Stimulated activated CD8-positive, alpha-beta memory T cell treated with anti-CD3 and anti-CD28 coated beads, Interleukin-7, amount 100 ng/mL, for 24 hours (primary cell): ENCODE measurements at places on chromosomes 6 and 20.

DNA sequence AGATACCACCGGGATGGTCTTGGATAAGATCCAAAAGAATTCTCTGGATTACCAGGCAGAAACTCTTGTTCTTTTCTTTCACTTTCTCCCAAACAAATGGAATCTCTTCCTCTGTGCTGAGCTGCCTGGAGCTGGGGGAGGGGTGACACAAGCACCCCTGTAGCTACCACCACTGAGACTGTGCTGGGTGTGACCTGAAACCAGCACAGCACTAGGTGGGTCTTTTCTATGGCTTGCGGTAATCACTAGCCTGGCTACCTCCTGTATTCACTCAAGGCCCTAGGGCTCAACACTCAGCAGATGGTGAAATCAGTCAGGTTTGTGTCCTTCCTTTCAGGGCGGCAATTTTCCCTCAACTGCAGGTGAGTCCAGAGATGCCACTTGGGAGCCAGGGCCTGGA is 122.4 kb upstream of the CENPW start:
- DNase-seq: no peak

DNA sequence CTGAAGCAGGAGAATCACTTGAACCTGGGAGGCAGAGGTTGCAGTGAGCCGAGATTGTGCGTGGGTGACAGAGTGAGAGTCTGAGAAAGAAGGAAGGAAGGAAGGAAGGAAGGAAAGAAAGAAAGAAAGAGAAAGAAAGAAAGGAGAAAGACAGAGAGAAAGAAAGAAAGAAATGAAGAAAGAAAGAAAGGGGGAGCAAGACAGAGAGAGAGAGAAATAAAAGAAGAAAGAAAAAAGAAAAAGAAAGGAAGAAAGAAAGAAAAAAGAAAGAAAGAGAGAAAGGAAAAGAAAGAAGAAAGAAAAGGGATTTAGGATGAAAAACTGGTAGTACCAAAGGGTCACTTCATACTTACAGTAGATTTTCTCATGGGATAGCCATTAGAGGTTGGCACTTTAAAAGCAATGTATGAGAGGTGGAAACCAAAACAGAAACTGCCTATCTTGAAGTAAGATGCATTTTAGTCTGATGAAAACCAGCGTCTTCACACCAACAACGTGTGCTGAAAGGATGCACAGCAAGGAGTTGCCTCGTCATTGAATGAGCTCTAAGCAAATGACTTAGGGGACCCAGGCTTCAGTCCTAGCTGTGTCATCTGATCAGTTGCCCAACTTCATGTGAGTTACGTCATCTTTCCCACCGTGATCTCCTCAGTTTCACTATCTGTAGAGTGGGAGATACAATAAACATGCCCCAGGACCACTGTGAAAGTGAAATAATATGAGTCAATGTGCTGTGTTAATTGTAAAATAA is 133.9 kb upstream of the NEDD9 start:
- no peak for DNase-seq

DNA sequence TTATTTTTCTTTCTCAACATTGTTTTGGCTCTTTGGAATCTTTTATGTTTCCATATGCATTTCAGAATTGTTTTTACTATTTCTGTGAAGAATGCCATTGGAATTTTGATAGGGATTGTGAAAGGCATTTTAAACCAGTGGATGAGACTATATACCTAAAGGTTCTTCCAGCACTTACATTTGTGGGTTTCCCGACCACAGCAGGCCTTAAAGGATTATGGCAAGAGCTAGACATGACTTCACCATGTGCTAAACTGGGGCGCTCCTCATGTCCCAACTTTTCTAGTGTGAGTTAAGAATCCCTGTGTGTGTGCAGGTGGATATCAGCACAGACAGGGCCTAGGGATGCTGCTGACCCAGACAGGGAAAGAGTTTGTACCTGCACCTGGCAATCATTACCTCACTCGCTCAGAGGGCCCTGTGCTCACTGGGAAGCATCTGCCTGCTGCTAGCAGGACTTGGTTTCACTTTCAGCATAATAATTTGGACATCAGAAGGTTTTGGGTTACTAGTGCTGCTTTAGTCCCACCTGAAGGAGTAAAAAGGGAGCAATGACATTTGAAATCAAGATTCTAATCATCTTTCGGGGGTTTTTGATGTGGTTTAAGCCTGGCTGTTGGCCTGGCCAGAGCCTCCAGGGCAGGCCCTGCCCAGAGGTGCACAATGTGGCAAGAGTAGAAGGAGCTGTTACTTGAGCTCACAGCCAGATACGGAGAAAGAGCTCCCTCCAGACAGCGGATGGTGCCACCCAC is 137.1 kb downstream of the CDC5L start:
- DNase-seq: no peak

DNA sequence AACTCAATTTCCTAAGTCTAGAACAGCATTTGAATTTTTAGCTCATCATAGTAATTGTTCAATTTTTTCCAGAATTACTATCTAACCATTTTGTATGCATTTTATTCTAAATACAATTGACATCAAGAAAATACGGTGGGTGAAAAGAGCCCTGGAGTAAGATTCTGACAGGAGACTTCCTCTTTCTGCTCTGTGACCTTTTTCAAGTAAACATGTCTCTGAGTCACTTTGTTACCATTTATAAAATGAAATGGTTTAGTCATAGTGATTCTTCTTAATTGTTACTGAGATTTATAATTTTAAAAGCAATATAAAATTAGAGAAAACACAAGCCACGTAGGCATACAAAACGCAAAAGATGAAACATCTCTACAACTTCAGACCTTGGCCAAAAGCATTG is 80.2 kb downstream of the PLCB1 start:
- no peak for DNase-seq

GRCh38 chr20:43022081-43022480 is 167.6 kb downstream of the PTPRT start:
- no peak for DNase-seq

DNA sequence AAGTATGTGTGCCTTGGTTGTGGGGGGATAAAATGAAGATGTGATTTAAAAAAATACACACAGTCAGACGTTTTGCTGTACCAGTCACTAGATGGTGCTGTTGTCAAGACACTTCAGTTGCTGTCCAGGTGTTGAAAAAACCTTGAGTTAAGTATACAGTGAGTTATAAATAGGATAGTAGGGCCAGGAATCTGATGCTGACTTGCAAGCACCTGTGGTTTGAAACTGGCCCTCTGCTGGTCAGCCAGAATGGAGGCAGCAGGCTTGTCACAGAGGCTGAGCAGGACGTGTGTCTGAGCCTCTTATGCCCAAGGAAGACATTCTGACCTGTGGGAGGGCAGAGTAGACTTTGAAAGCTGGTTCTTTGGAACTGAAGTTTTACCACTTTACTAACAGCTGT is 27.8 kb downstream of the RNF8 start:
- no peak for DNase-seq

- DNase-seq: no peak
Observed at GRCh38 chr20:6395695-6396094, 272.9 kb upstream of the FERMT1 start.

- DNase-seq: no peak
Observed at GRCh38 chr6:4797587-4797986, 21.4 kb downstream of the CDYL start.

- DNase-seq: no peak
Observed at GRCh38 chr6:137967689-137968454, 100.8 kb downstream of the TNFAIP3 start.
